ENCODE measurements at places on chromosomes 6 and 20. TPM values are rescaled to one million over a fixed set of nuclear protein-coding genes. Genes with fewer than 3 reads are reported as not detected.

The REM1 gene
- total RNA-seq, result 2.3 TPM

The SLC17A1 gene
- total RNA-seq, result not detected

The MYLK4 gene
- total RNA-seq, result 0.56 TPM

The GPRC6A gene
- total RNA-seq, result not detected

The MUC22 gene
- not detected for total RNA-seq

The IPCEF1 gene
- 7.9 TPM for total RNA-seq

The GLP1R gene
- 0.35 TPM for total RNA-seq

The SLC25A27 gene
- total RNA-seq, result 19.1 TPM

The LTB gene
- 10.0 TPM for total RNA-seq

The C6orf52 gene
- 1.3 TPM for total RNA-seq

The NCOA5 gene
- 29.4 TPM for total RNA-seq

The PTCRA gene
- 9.8 TPM for total RNA-seq

The CLPSL1 gene
- not detected for total RNA-seq

The PLA2G7 gene
- 20.0 TPM for total RNA-seq
